ENCODE measurements at places on chromosomes 4 and X.
A peak's percentile ranks its signal among the peaks of the same experiment; 100 is the strongest.

- DNase-seq: no peak
- no peak overlapping the region for H3K4me3 ChIP-seq
These were observed 32.8 kb upstream of the SGMS2 start for GRCh38 chr4:107791902-107792301.

DNA sequence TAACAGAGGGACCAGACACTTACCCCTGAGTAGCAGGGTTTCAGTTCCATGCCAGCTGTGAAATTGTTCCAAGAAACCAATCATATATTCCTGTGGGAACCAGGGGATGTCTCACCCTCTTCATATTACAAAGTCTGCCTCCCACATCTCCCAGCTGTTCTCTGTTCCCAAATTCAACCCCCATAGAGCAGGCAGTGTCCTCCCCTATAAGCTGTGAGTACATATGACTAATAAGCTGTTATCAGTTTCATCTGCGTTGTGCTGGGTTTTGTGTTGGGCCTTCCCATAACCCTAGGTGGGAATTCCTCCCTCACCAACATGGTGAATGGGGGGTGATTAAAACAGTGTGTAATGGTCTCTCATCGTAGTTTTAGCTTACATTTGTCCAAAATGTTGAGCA is 41.0 kb downstream of the CEP44 start:
- no peaks in the 10 kb centered on the region for H3K4me1 ChIP-seq
- no peaks in the 10 kb centered on the region for H3K36me3 ChIP-seq
- DNase-seq: no peak
- H3K27me3 ChIP-seq: no peaks in the 10 kb centered on the region

DNA sequence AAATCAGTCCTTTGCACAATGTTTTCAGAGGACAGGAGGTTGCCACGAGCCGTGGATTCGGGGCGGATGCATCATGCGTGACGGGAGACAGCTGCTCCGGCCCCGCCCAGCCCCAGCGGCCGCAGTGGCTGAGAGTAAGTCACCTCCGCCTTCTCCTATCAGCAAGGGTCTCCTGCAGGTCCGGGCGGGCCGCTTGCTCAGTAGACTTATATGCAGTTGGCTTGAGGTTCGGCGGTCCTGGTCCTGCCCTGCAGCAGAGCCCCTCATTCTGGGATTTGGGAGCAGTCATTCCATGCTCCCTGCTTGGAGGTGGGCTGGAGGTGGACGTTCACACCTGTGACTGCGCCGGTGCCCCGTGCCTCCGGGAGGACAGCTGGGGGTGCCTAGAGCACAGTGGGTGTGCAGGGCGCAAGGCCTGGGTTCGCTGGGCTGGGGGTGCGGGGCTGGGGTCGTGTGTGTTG is 86.3 kb upstream of the ADRA2C start:
- no peak overlapping the region for H3K27ac ChIP-seq
- no peaks in the 10 kb centered on the region for H3K4me1 ChIP-seq
- no peaks in the 10 kb centered on the region for H3K27me3 ChIP-seq
- peak; percentile 10 for DNase-seq
- H3K36me3 ChIP-seq: no peaks in the 10 kb centered on the region

DNA sequence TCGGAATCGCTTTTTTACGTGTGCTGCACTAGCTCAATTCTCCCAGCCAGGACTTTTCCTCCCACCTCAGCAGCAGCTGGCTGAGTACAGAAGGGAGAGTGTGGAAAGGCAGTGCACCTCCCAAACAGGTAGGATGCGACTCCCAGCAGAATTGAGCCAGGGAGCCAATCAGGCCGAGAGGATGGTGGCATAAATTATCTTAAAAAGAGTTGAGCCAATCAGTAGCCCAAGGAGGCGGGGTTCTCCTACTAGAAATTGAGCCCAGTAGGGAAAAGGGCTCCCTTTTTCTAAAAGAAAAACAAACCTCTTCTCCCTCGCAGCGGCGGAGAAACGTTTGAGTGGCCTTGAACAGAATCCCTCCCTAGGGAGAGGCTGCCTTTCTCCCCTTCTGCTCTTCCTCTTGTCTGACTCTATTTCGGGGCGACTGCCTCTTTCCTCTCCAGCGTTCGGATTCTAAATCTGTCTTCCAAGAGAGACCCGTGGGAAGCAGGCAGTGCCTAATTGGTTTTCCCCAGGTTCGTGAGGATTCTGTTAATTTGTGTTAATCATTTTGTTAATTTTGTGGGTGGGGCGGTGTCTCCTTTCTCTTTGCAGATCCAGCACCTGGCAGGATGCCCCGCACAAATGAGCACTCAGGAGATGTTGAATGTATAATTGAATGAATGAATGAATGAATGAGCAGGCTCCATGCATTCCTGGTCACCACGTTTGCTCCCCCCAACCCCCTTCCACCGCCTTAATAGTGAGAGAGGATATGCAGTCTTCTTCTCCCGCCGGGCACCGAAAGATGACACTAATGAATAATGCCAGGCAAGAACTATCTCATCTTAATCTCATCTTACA is at the start of gene GABRG1:
TSS of gene GABRG1 (minus strand) at position 142 of the 843 bp plus-strand sequence. CDS start at position 1, 141 bp downstream.
- no peaks in the 10 kb centered on the region for H3K27me3 ChIP-seq
- H3K36me3 ChIP-seq: no peaks in the 10 kb centered on the region
- DNase-seq: no peak
- no peaks in the 10 kb centered on the region for H3K4me1 ChIP-seq
- no peak within 1 kb of the TSS for H3K4me3 ChIP-seq

DNA sequence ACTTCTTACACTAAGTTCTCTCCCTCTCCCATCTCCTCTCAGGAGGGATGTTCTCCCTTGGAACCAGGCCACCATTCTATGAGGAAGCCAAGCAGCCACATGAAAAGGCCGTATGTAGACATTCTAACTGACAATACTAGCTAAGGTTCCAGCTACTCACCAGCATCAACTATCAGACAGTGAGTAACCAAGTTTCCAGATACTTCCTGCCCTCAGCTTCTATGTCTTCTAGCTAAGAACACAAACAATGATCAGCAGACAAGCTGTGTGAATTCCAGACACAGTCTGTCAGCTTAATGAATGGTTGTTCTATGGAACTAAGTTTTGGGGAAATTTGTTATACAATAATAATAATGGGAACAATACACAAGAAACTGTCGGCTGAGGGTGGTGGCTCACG is 50.8 kb downstream of the SMIM14 start:
- H3K27me3 ChIP-seq: no peaks in the 10 kb centered on the region
- H3K27ac ChIP-seq: no peak overlapping the region
- H3K36me3 ChIP-seq: no peaks in the 10 kb centered on the region
- peaks cover 4% of the 10 kb centered on the region for H3K4me1 ChIP-seq
- no peak for DNase-seq

DNA sequence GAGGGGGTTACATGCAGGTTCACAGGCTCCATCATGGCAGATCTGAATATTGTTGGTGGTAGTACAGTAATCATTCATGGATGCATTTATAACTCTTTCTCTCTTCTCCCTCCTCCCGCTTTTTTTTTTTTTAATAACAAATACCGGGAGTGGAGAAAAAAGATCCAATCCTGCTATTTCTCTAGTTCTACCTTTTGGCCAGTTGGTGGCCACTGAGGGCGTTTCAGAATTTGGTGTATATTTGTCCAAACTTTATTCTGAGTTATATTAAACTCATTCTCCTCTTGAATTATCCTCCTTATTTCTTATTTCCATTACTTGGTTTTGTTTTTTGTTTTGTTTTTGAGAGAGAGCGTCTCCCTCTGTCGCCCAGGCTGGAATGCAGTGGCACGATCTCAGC is 74.8 kb downstream of the HMGB2 start:
- H3K27ac ChIP-seq: no peak overlapping the region
- H3K27me3 ChIP-seq: no peaks in the 10 kb centered on the region
- H3K4me3 ChIP-seq: no peak overlapping the region
- H3K36me3 ChIP-seq: no peaks in the 10 kb centered on the region
- DNase-seq: no peak

DNA sequence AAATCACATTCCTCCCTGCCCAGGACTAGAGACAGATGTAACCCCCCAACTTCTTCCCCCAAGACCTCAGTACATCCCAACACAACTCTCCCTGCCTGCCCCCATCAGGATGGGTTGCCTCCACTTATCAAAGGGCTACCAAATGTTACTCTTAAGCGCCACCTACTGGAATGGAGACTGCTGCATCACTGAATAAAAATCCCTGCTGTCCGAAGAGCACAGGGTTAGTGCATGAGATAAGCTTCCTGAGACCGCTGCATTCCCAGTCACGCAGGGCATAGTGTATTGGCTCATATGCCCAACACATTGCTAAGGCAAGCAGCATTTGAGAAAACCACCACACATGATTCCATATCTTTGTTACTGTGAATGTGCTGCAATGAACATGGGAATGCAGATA is 544.5 kb downstream of the PPP4R3C start:
- H3K27me3 ChIP-seq: no peaks in the 10 kb centered on the region
- H3K4me3 ChIP-seq: no peak overlapping the region
- peak; percentile 2 for DNase-seq
- H3K4me1 ChIP-seq: no peaks in the 10 kb centered on the region

DNA sequence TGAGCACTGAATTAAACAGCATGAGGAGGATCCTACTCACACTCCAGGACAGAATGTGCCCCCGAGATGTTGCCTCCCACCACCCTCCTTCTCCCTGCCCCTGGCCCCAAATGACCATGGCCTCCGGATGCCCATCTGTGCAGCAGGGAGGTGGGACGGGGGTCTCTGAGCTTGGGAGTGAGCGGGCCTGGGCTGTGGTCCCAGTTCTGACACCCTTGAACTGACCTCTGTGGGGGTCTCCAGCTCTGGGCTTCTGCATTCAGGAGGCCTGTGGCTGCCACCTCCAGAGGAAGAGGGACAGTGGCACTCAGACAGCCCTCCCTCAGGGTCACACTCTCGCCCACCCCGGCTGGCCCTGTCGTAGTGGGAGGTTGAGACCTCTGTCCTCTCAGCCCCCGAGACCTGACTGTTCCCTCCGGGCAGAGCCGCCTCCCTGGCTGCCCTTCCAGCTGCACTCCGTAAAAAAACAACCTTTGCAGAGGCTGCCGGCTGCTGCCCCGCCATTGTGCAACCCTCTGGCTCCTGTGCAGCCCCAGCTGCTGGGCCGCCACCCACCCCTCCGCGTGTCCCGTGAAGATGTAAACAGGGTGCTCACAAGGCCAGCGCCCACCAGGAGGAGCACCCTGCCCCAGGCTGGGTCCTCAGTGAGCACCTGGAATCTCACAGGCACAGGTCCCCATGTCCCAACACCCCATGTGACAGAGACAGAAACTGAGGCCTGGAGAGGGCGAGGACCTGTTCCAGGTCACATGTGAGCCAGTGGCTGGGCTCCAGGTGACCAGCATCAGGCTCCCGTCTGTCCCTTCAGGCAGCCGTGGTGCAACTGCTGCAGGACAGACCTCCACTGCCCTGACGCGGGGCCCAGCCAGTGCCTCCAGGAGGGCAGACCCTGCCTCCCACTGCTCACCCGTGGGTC is 39.6 kb downstream of the HTRA3 start:
- H3K4me1 ChIP-seq: no peaks in the 10 kb centered on the region
- no peaks in the 10 kb centered on the region for H3K36me3 ChIP-seq
- no peak for DNase-seq

DNA sequence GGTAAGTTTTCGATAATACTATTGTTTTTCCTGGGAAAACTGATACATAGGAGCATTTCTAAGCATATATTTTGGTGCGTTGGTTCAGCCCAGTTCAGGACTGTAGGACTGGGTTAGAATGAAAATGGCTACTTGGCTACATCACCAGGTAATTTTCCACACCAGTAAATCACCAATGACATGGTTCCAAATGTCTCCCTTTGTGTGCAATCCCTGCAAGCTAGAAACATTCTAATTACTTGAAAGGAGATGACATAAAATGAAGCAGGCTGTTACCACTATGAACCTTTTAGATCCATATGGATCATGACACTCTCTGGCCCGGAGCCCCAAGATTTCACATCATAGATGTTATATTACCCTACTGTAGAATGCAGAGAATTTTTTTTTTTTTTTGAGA is 577.4 kb upstream of the FTHL17 start:
- H3K4me3 ChIP-seq: no peak overlapping the region
- no peaks in the 10 kb centered on the region for H3K27me3 ChIP-seq
- H3K27ac ChIP-seq: no peak overlapping the region
- H3K36me3 ChIP-seq: no peaks in the 10 kb centered on the region
- H3K4me1 ChIP-seq: no peaks in the 10 kb centered on the region

DNA sequence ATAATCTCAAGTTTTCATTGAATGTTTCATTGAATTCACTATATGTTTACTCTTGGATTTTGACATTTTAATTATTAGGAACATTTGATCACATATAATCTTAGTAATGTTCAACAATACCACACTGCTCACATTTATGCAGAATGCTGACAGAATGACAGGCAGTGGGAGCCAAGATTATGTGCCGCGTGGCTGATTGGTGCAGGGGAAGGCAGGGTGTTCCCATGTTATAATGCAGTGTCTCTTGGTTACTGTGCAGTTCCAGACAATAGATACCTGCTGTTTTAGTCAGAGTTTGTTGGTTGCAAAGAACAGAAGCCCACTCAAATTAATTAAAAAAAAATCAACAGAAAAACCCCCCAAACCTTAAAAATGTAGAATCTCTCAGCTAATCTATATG is 33.0 kb downstream of the FHIP1A start:
- peaks cover 22% of the 10 kb centered on the region for H3K4me1 ChIP-seq
- no peak overlapping the region for H3K27ac ChIP-seq
- no peaks in the 10 kb centered on the region for H3K36me3 ChIP-seq
- DNase-seq: peak; percentile 23
- H3K27me3 ChIP-seq: no peaks in the 10 kb centered on the region
- H3K4me3 ChIP-seq: no peak overlapping the region

DNA sequence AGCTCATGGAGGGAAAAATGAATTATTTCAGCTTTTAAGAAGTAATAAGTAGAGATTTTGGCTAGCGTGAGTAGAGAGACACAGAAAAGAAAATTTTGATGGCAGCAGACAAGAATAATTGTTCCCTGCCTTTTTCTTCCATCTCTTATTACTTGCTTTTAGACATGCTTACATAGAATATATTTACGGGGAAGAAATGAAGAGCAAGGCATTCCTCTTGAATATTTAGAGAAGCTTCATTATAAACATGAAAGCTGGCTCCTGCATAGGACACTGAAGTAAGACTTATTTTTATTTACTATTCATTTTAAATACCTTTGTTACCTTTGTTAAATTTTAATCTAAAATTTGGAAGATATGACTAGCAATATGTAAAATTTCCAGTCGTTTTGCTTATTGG is 32.2 kb downstream of the DCK start:
- no peak for DNase-seq
- peaks cover 8% of the 10 kb centered on the region for H3K4me1 ChIP-seq
- no peak overlapping the region for H3K4me3 ChIP-seq
- no peaks in the 10 kb centered on the region for H3K27me3 ChIP-seq
- H3K27ac ChIP-seq: no peak overlapping the region

DNA sequence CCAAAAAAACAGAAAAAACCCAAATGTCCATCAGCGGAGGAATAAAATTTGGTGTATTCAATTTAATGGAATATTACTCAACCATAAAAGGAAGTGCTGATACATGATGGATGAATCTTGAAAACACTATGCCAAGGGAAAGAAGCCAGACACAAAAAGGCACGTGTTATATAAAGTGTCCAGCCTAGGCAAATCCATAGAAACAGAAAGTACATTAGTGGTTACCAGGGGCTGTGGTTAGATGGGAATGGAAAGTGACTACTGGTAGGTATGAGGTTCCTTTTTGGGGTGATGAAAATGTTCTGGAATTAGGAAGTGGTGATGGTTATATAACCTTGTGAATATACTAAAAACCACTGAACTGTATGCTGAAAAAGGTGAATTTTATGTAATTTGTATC is 3.5 kb upstream of the CDKL2 start:
- H3K27me3 ChIP-seq: no peaks in the 10 kb centered on the region
- H3K36me3 ChIP-seq: no peaks in the 10 kb centered on the region
- no peak overlapping the region for H3K4me3 ChIP-seq
- H3K4me1 ChIP-seq: peaks cover 3% of the 10 kb centered on the region
- no peak overlapping the region for H3K27ac ChIP-seq
- no peak for DNase-seq

Measured in body of pancreas (tissue), 4 donors.